Tibial nerve (tissue), 4 donors: ENCODE measurements at places on chromosomes 2 and 18. TPM values are rescaled to one million over a fixed set of nuclear protein-coding genes. Genes with fewer than 3 reads are reported as not detected.

DNA sequence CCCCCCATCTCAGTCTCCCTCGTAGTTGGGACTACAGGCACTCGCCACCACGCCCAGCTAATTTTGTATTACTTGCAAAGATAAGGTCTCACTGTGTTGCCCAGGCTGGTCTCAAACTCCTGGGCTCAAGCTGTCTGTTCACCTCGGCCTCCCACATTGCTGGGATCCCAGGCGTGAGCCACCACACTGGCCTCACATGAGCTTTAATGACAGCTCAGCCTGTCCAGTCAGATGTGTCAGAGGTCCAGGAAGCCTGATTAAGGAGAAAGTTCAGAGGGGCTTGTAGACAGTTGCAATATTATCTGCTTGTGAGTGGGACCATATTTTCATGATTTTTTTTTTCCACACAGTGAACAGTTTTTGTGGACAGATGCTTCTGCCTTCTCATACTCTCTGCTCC lies 82.0 kb downstream of the LIMS1 start:
- DNase-seq = no peak

POTEI gene
- not detected for total RNA-seq

DNA sequence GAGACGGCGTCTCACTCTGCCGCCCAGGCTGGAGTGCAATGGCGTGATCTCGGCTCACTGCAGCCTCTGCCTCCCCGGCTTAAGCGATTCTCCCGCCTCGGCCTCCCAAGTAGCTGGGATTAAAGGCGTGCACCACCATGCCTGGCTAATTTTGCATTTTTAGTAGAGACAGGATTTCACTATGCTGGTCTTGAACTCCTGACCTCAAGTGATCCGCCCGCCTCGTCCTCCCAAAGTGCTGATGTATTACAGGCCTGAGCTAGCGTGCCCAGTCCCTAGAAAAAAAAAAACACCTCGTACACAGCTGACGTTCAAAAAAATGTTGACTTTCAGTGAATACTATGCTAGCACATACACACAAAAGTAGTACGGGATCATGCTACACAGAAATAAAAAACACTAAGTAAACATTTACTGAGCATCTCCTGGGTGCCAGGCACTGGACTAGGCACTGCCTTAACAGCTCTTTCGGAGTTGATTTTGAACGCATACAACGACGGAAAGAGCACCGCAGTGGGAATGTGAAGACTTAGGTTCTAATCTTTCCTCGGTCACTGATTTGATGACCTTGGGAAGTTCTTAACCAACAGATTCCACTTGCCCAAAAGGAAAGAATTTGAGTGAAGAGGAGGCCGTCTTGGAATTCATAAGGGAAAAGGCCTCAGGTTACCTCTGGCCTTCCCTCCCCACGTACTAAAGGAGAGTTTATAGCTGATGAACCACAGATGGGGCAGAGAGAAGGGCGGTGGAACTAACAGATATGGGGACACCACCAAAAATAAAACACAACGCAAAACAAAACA lies 1.1 kb downstream of the DNAJC27 start:
- peak; percentile 40 for DNase-seq

SLC11A1 gene
- 19.0 TPM for total RNA-seq

- DNase-seq = no peak
These were observed 1287.6 kb upstream of the ZEB2 start for GRCh38 chr2:145807554-145807953.

GPAT2 gene
- total RNA-seq = 7.2 TPM

- no peak for DNase-seq
These were observed 174.1 kb downstream of the NEDD4L start for GRCh38 chr18:58218117-58218516.
